A375 (cell line): ENCODE measurements at places on chromosomes 7 and 10. TPM values are rescaled to one million over a fixed set of nuclear protein-coding genes. Genes with fewer than 3 reads are reported as not detected.

Gene TMEM236
- total RNA-seq = not detected in 2 replicates

Gene PON3
- not detected in 2 replicates for total RNA-seq

Gene FZD1
- 12.8 and 14.3 TPM in 2 replicates for total RNA-seq

Gene ETV1
- total RNA-seq = 17.8 and 18.7 TPM in 2 replicates

Gene MYO1G
- 0.08 and 0.13 TPM in 2 replicates for total RNA-seq

Gene FAM171A1
- 7.8 and 9.5 TPM in 2 replicates for total RNA-seq

Gene NKX1-2
- 0.08 and 0.11 TPM in 2 replicates for total RNA-seq

Gene MRPS16
- total RNA-seq = 59.1 and 60.8 TPM in 2 replicates

Gene PPP1R17
- total RNA-seq = not detected in 2 replicates

Gene PPP1R9A
- total RNA-seq = 9.9 and 13.2 TPM in 2 replicates

Gene BLNK
- total RNA-seq = not detected in 2 replicates

Gene NKX2-3
- 0.13 TPM in 1 of 2 replicates, not detected in the other for total RNA-seq

Gene METTL27
- 19.9 TPM in 2 replicates for total RNA-seq

Gene IMPDH1
- total RNA-seq = 59.7 and 65.2 TPM in 2 replicates

Gene TMEM120A
- 14.0 and 17.2 TPM in 2 replicates for total RNA-seq

Gene IKZF5
- 3.3 and 4.3 TPM in 2 replicates for total RNA-seq

Gene DNAJC12
- total RNA-seq = 6.4 and 9.7 TPM in 2 replicates

Gene IFIT5
- 11.4 and 12.3 TPM in 2 replicates for total RNA-seq

Gene ANLN
- total RNA-seq = 94.9 and 107 TPM in 2 replicates

Gene GPNMB
- total RNA-seq = 25.9 and 26.3 TPM in 2 replicates

Gene SLC26A3
- total RNA-seq = not detected in 2 replicates

Gene NACAD
- total RNA-seq = 0.41 and 0.45 TPM in 2 replicates

Gene TBX20
- total RNA-seq = 2.2 and 2.9 TPM in 2 replicates

Gene TBATA
- total RNA-seq = not detected in 2 replicates

Gene HTR5A
- total RNA-seq = not detected in 2 replicates

Gene RET
- total RNA-seq = not detected in 2 replicates

Gene VPS37D
- total RNA-seq = 3.2 and 7.2 TPM in 2 replicates

Gene PRKAR2B
- 8.6 and 9.7 TPM in 2 replicates for total RNA-seq

Gene OPN1SW
- not detected in 2 replicates for total RNA-seq

Gene MUC12
- not detected in 2 replicates for total RNA-seq

Gene KIF11
- 39.6 and 45.6 TPM in 2 replicates for total RNA-seq

Gene HOXA11
- total RNA-seq = 1.2 TPM in 2 replicates

Gene SPDYE11
- total RNA-seq = not detected in 2 replicates

Gene GRM8
- 1.1 and 2.5 TPM in 2 replicates for total RNA-seq

Gene CFAP69
- 4.8 and 13.1 TPM in 2 replicates for total RNA-seq

Gene KLF14
- 0.45 and 0.74 TPM in 2 replicates for total RNA-seq

Gene PARD3
- 43.1 and 48.8 TPM in 2 replicates for total RNA-seq

Gene ABCA13
- 0.94 and 1.0 TPM in 2 replicates for total RNA-seq

Gene SCIN
- total RNA-seq = 0.21 and 0.23 TPM in 2 replicates

Gene PLPP4
- 3.2 and 7.1 TPM in 2 replicates for total RNA-seq
